ENCODE measurements at places on chromosomes 5 and 9. TPM values are rescaled to one million over a fixed set of nuclear protein-coding genes. Genes with fewer than 3 reads are reported as not detected.

Gene HEMGN
- total RNA-seq: 1.9 TPM

Gene STK10
- total RNA-seq: 93.2 TPM

DNA sequence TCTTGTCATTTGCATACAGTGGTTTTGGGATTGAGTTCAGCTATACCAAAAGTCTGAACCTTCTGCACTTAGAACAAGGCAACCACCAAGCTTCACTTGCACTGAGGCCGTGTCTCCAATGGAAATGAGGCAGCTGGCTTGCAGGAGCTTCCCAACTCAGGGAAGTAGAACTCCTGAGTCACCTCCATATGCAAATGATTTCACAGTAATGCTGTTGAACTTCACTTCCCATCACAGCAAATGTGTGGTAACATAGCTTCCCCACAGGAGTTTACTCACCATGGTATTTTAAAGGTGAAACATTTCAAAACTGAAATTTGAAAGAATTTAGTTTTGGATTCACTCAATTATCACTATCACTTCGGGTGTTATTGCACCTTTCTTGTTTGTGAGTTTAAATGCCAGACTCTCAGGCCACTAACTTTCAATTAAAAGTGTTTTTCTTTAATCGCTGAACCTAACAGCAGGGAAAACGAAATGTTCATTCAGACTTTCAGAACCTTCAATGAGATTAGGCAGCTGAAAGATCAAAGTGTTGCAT is 9.0 kb downstream of the CD274 start:
- peak; percentile 27 for DNase-seq
- peak overlapping the region; percentile 11 for H3K4me3 ChIP-seq
- no peaks in the 10 kb centered on the region for H3K27me3 ChIP-seq
- peaks cover 71% of the 10 kb centered on the region for H3K36me3 ChIP-seq
- H3K27ac ChIP-seq: peak overlapping the region; percentile 65

GRCh38 chr5:96244696-96245095 is 188.4 kb downstream of the PCSK1 start:
- H3K27ac ChIP-seq: no peak overlapping the region
- peaks cover 28% of the 10 kb centered on the region for H3K27me3 ChIP-seq
